ENCODE measurements at places on chromosomes 1 and 21.
A peak's percentile ranks its signal among the peaks of the same experiment; 100 is the strongest.

DNA sequence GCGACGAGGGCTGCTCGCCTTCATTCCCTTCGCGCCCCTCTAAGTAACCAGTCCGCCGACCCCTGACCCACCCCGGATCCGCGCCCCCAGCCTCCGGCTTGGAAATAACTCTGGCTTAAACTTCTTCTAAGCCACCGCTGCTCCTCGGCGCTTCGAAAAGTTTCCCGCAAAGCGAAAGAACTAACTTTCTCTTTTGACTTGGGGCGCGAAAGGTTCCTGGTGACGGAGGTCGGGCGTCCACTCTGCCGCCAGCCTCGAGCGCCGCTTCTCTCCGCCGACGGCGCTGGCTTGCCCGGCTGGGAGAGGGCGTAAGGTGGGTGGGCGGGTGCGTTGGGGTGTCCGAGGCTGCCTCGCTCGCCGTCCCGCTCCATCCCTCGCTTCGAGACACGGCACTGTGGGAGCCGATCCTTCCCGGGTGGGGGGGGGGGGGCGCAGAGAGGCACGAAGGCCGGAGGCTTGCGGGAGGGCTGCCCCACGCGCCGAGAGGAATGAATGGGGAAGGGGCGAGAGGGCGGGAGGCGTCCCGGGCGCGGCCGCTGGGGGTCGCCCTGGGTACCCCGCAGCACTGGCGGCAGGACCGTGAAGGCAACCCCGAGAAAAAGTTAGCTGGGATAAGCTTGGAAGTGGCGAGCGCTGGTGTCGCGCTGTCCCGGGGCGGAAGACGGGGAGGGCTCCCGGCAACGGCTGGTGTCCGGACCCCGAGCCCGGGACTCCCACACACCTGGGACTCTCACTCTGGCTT is 569 bp downstream of the ATF3 start:
- no peak for DNase-seq

DNA sequence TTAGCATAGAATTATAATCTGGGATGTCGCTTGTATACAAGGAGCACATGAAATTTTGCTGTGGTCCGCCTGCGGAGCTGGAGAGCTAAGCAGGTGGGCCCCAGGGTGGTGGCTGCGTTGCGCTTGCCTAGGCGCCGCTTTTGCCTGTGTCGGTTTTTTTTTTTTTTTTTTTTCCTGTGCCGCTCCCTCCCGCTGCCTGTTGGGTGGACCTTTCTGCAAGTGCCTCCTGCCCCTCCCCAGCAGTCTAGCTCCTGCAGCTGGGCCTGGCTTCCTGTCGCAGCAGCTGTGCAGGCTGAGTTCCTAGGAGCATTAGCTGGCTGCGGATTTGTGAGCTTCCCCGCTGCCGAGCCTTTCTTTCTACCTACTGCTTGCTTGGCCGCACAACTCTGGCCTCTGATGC is 20.6 kb downstream of the PYHIN1 start:
- no peak for DNase-seq

- DNase-seq = peak; percentile 74
These were observed 167.7 kb downstream of the ZSCAN20 start for GRCh38 chr1:33640114-33640660.

DNA sequence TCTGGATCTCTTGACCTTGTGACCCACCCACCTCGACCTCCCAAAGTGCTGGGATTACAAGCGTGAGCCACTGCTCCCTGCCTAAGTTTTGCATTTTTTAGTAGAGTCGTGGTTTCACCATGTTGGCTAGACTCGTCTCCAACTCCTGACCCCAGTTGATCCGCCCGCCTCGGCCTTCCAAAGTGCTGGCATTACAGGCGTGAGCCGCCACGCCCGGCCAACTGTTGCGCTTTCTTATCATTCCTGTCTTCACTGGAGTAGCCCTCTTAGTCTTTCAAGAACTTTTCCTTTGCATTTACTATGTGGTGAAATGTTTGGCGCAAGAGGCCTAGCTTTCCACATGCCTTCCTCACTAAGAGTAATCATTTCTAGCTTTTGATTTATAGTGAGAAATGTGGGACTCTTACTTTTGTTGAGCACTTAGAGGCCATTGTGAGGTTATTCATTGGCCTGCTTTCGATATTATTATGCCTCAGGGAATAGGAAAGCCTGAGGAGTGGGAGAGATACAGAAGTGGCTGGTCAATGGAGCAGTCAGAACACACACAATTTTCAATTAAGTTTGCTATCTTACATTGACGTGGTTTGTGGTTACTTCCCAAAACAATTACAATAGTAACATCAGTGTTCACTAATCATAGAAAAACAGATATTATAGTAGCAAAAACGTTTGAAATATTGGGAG is 111.0 kb downstream of the ZMYM4 start:
- DNase-seq = no peak

DNA sequence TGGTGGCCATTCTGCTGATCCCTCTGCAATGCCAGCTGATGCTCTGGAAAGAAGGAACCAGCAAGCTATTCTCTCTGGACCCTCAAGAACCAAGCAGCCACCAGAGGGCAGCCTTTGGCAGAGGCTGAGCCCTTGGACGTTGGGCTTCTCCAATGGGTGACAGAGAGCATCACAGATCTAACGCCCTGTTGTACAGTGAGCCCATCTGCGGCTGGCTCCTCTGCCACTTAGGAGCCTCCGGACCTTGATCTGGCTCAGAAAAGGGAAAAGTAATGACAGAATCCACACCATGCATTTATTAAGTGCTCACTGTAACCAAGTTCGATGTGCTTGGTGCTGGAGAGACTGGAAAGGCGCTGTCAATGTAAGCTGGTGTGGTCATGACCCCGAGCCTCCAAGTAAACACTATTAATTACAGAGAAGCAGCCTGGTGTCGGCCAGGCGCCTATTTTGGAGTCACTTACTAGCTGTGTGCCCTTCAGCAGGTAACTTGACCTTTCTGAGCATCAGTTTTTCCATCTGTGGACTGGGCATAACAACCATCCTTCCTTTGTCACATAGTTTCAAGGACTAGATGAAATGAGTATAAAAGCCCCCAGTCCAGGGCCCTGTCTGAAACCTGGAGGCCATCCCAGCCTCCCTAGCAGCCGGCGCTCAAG is 34.9 kb downstream of the ECE1 start:
- DNase-seq = peak; percentile 92

- DNase-seq = no peak
These were observed 53.8 kb upstream of the MROH9 start for GRCh38 chr1:170881268-170882265.

GRCh38 chr1:248372394-248372793 is 3.2 kb upstream of the OR2T6 start:
- no peak for DNase-seq

GRCh38 chr1:75345538-75346292 is 211.5 kb downstream of the LHX8 start:
- DNase-seq = no peak

DNA sequence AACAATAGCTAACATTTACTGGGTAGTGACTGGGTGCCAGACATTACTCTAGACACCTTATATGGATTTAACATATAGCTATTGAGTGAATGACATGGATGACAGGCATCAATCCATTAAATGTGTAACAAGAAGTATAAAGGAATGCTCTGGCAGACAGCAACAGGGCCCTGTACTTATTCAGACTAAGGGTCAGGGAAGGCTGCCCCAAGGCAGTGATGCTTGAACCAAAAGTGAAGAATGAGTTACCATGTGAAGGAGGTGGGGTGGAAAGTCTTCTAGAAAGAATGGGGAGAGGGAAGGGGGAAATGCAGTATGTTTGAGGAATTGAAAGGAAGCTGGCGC is 8.3 kb upstream of the PTPRF start:
- DNase-seq = no peak

- DNase-seq = peak; percentile 14
These were observed 49.6 kb upstream of the KCTD3 start for GRCh38 chr1:215517441-215517891.

GRCh38 chr1:240090957-240091600 is 604 bp upstream of the FMN2 start:
- DNase-seq = peak; percentile 45
